ENCODE measurements at places on chromosomes 2 and 18.

DNA sequence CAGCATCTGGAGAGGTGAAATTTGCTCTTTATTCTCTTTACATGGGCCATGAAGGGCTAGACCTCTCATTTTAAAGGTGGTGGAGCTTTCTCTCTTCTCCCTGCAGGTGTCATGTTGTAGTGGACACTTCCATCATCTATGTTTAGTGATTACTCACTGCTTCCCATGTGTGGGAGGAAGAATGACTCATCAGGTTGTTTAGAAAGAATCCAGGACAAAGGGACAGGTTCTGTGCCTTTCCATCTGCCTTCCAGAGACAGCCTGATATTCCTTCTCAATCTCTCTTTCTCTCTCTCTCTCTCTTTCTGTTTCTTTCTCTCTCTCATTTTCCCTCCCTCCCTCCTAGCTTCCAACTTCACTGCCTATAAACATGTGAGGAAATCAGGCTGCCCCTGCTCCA is 38.7 kb downstream of the SCG2 start:
- no peak for DNase-seq

DNA sequence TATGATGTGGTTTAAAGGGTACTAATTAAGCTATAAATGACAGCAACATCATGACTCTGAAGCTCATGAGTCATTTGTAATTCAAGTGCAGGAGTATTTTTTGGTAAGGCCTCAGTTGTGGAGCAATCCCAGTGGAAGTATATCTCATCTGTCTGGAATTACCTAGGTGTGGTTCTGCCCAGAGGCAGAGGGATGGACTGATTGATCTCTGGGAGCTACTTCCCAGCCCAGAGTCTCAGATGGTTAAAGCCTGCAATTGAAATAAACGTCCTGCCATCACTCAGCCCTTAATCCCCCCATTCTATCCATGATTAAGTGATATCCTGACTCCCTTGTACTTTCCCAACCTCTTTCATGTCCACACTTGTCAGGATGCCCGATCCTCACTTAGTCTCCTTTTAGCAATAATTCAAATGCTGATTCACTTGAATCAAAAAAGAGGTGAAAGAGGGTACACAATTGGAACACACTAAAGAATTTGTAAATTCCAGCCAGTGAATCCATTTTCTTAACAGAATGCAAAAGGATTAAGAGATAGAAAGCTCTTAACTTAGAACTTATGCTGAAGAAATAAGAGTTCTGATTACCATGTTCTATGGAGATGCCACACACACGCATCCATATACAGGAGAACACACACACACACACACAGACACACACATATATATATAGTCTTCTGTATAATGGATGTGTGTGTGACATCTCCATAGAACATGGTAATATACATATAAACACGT is 664.4 kb downstream of the NYAP2 start:
- no peak for DNase-seq

GRCh38 chr2:73092146-73092783 is 20.5 kb downstream of the RAB11FIP5 start:
- DNase-seq: no peak

GRCh38 chr2:200778038-200778437 is 33.7 kb upstream of the BZW1 start:
- DNase-seq: no peak

DNA sequence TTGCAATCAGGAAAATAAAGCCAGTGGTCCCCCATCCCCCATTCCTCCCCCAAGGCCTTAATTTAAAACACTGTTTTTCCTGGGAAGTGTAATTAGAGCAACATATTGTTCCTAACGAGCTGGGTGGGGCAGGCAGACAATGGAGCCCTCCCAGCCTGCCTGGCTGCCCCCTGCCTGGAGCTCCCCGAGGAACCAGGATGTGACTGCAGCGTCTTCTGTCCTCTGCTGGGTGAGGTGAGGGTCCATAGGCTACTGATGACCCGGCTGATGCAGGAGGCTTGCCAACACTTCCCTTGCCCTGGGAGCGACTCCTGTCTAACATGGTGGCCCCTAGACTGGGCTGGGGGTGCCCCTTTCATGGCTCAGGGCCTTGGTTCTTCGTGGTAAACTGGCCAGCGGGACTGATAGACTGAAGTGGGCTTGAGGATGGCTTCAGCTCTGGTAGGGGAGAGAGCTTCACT is 152.4 kb downstream of the DYSF start:
- DNase-seq: no peak

- DNase-seq: no peak
These were observed 187.7 kb downstream of the HDAC4 start for GRCh38 chr2:239212929-239213642.

- DNase-seq: no peak
These were observed 59.2 kb downstream of the RPL37A start for GRCh38 chr2:216557820-216558219.

DNA sequence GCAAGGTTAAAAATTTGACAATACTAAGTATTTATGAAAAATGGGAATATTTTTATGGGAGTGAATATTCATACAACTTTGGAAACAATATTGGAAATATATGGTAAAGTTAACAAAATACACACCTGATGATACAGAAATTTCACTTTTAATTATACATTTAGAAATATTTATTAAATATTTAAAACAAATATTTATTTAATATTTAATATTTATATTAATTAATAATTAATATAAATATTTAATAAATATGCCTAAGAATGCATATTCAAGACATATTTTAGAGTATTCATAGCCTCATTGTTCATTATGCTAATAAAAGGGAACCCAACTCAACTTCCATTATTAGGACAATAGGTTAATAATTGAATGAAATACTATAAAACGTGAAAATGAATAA is 7.0 kb upstream of the DYNAP start:
- no peak for DNase-seq

DNA sequence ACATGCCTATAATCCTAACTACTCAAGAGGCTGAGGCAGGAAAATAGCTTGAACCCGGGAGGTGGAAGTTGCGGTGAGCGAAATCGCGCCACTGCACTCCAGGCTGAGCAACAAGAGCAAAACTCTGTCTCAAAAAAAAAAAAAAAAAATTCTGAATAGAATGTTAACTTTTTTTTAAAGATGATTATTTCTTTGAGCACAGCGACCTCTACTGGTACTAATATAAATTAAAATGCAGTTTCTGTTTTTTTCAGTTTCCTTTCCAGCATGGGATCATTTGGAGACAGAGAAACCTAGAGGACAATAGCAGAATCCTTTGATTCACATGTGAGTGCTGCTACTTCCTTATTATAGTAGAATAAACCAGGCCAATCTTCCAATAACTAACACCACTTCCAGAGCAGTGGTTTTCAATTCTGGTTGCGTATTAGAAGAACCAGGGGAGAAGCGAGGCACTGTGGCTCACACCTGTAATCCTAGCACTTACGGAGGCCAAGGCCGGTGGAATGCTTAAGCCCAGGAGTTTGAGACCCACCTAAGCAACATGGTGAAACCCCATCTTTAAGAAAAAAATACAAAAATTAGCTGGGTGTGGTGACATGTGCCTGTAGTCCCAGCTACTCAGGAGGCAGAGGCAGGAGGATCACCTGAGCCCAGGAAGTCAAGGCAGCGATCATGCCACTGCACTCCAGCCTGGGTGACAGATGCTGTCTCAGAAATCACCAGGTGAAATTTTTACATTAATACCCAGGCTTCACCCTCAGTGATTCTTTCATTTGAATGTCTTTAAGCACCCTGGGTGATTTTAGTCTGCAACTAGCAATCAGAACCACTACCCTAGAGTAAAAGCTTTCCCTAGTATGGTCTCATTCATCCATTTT is 10.1 kb downstream of the SRSF7 start:
- DNase-seq: no peak

- no peak for DNase-seq
These were observed 198.9 kb upstream of the REV1 start for GRCh38 chr2:99688699-99689098.

DNA sequence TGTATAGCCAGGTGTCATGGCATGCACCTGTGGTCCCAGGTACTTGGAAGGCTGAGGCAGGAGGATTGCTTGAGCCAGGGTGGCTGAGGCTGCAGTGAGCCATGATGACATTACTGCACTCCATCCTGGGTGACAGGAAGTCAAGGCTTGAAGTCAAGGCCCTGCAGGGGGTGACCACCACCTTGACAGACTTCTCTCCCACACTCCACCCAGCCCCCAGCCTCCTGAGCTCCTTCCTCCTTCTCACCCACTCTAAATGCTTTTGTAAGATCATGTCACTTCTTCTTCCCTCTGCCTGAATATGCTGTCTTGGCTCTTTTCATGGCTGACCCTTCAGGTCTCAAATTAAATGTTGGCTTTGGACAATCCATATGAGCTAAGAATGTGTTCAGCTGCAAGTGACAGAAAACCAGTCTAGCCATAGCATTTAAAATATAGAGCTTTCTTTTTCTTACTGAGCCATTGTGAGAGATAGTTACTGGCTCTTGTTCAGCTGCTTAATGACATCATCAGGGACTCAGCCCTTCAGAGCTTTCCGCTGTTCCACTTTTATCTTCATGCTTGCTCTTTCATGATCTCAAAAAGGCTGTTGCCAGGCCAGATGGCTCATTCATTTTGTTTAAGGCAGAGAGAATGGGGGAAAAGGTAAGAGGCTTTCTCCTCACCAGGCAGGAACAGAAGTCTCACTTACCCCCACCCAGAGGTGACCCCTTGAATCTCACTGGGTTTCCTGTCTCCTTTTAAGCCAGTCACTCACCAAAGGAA is 36.7 kb upstream of the TTC39C start:
- DNase-seq: no peak

DNA sequence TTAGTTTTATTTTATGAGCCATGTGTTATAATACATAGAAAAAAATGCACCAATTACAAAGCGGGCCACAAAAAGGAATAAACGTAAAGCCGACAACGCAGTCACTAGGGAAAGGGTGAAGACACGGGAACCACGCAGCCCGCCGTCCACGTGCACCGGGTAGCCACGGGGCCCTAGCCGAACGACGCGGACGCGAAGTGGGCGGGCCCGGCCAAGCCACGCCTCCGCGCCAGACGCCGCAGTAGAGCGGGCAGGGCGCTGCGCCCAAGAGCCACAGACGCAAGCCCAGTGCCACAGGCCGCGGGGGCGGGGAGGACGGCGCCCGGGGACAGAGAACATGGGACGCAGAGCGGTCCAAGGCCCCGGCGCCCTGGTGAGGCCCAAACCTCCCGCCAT is at the start of gene DUSP28:
TSS of gene DUSP28 (plus strand) at position 274 of the 396 bp plus-strand sequence. CDS start 328 bp downstream, outside the sequence.
- DNase-seq: peak; percentile 86

GRCh38 chr2:127675331-127676261 is at the start of gene LIMS2:
LIMS2 (minus strand) TSS chr2:127675530; CDS start chr2:127675024, 506 bp downstream.
- DNase-seq: no peak

DNA sequence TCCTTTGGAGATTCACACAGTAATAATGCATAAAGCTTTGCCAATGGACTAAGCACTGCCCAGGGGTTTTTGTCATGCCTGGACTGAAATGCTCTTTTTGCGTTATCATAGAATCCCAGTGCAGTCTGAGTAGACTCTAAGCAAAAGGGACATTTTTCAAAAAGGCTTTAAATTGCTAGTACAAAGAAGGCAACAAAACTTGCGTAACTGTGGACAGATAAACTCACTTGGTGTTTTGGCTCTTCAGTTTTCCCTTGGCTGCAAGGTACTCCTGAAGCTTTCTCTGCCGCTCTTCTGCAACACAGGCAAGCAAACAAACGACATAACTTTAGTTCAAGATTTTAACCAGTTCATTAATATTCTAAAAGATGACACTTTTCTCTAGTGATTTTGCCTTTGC is 2.1 kb downstream of the CKAP2L start:
- DNase-seq: no peak

DNA sequence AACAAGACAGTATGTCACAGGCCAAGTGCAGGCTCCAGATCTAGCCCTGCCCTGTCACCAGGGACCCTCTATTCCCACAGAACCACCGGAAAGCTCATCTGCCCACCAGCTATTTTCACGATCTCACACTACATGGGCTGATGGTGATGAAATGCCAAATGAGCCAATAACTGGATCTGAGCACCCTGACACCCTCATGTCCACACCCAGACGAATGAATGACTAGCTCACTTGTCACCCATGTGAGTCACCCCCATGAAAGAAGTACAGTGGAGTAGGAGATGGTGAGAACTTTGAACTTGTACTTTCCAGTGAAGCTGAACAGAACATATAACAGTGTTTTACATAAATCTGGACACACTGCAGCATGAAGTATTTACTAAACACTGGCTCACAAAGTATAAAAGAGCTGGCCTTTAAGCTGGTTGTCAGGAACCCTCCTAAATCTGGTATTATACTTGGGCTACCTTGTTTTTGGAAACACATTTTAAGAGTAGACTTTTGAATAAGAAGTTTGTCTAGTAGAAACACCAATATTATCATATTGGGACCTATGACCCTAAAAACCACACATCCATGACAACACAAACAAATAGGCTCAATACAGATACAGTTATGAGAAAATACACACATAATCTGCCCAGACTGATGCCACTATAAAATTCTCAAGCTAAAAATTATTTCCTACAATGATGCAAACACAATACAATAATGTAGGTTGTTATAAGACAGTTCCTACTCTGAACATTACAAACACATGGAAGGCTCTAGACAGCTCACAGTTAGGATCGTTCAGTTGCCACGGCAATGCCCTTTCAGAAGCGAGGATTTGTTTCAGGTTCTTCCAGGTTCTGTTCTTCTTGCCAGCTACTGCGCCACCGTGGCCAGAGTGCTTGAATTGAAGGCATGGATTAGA is 19.0 kb downstream of the INO80C start:
- DNase-seq: no peak

DNA sequence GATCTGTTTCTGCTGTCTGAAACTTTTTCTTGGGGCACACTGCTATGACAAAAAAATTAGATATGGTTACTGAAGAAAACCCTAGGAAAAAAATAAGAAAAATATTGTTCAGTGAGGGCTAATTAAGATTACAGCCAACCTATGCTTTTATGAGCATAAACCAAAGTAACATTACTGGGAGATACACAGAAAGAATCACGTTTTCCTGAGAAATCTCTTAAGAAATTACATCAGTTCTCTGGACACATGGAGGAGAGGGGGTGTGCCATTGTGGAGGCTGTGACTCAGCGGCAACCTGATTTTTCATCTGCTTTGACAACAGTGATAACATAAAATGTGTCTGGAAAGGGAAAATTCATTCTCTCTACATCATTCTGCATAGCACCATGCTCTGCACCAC is 13.4 kb upstream of the NMI start:
- DNase-seq: no peak
